ENCODE measurements at places on chromosomes 1 and 21. TPM values are rescaled to one million over a fixed set of nuclear protein-coding genes. Genes with fewer than 3 reads are reported as not detected.
A peak's percentile ranks its signal among the peaks of the same experiment; 100 is the strongest.

The ERO1B gene
- total RNA-seq, result 0.86 TPM

- H3K27ac ChIP-seq, result no peak overlapping the region
- no peaks in the 10 kb centered on the region for H3K36me3 ChIP-seq
- no peaks in the 10 kb centered on the region for H3K27me3 ChIP-seq
Measured at GRCh38 chr1:235745503-235746136, 96.0 kb upstream of the GNG4 start.

- DNase-seq, result peak; percentile 22
- no peak overlapping the region for H3K4me3 ChIP-seq
- H3K27me3 ChIP-seq, result no peaks in the 10 kb centered on the region
- H3K27ac ChIP-seq, result no peak overlapping the region
Measured at GRCh38 chr1:160834945-160835565, 27.6 kb downstream of the CD244 start.

The CD55 gene
- 2.7 TPM for total RNA-seq

The KRTCAP2 gene
- total RNA-seq, result 48.5 TPM

DNA sequence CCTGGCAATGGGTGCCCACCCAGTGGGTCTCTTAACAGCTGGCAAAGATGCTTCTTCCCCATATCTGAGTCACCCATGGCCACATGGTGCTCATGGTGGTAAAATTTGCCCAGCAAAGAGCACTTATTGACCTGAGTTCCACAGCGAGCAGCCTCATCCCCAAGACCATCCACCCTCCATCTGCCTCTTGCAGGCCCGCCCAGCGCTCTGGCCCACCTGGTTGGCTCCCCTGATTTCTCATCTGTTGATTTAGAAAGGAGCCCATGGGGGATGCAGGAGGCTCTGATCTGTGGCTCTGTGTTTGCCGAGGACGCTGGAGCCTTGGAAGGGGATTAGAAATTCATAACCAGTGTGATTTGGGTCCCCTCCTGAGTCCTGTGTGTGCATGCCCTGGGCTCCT lies 657.5 kb downstream of the PTPRU start:
- DNase-seq, result no peak
- no peaks in the 10 kb centered on the region for H3K36me3 ChIP-seq
- H3K4me3 ChIP-seq, result no peak overlapping the region

The OR6K3 gene
- not detected for total RNA-seq

- no peak overlapping the region for H3K4me3 ChIP-seq
- H3K27ac ChIP-seq, result no peak overlapping the region
- peaks cover 15% of the 10 kb centered on the region for H3K36me3 ChIP-seq
- H3K27me3 ChIP-seq, result no peaks in the 10 kb centered on the region
- DNase-seq, result no peak
Measured at GRCh38 chr1:6630027-6630426, 5.4 kb downstream of the THAP3 start.

DNA sequence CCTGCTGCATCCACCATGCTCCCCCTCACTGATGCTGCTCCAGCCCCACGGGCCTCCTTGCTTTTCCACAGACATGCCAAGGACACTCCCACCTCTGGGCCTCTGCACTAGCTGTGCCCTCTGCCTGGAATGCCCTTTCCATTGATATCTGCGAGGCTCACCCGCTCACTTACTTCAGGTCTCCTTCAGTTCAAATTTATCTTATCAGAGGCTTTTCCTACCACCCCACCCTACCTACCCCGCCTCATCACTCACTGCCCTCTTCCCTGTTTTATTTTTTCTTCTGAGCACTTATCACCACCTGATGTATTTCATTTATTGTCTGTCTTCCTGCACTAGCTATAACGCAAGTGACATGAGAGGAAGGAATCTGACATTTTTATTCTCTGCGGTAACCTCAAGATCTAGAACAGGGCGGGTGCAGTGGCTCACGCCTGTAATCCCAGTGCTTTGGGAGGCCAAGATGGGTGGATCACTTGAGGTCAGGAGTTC lies 7.0 kb downstream of the HSPG2 start:
- no peaks in the 10 kb centered on the region for H3K36me3 ChIP-seq
- no peak overlapping the region for H3K4me3 ChIP-seq
- no peaks in the 10 kb centered on the region for H3K27me3 ChIP-seq
- DNase-seq, result no peak
- H3K4me1 ChIP-seq, result peaks cover 89% of the 10 kb centered on the region

The FAM151A gene
- total RNA-seq, result 1.5 TPM

DNA sequence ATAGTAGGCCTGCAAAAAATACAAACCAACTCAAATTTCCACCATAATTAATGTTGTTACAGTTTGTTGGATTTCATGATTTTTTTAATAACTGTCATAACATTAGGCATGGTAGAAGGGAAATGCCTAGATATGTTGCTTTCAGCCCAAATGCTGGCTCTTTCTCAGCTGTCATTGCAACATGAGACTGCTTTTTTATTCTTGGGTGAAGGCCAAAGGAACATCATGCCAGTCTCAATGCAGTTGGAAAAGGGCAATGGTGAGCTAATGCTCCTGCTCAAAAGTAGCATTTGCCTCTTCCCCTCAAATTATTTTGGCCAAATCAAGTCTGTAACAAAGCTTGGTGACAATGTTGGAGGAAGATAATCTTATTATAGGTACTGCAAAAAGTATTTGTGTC lies 877.7 kb upstream of the PRMT6 start:
- H3K27me3 ChIP-seq, result no peaks in the 10 kb centered on the region
- DNase-seq, result no peak
- no peak overlapping the region for H3K27ac ChIP-seq

GRCh38 chr1:110062612-110063011 lies 7.9 kb downstream of the ALX3 start:
- peaks cover 9% of the 10 kb centered on the region for H3K4me1 ChIP-seq
- peaks cover 2% of the 10 kb centered on the region for H3K36me3 ChIP-seq
- no peak for DNase-seq
- H3K4me3 ChIP-seq, result no peak overlapping the region
- H3K27ac ChIP-seq, result no peak overlapping the region
- H3K27me3 ChIP-seq, result no peaks in the 10 kb centered on the region

DNA sequence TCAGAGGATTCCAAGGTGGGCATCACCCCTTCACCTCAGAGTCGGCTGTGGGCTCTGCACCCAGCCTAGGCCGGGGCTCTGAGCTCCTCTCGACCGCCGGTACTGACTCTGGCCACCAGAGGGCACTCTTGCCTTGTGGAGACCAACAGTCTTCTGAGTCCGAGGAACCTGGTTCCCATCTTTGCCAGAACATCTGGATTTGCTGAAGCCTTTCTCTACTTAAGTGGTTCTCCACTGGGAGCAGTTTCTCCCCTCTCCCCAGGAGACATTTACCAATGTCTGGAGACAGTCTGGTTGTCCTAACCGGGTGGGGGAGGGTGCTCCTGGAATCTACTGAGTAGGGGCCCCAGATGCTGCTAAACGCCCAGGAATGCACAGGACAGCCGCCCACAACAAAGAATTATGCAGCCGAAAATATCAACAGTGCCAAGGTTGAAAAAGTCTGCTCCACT lies 9.4 kb downstream of the ETV3L start:
- peaks cover 12% of the 10 kb centered on the region for H3K4me1 ChIP-seq
- no peak overlapping the region for H3K4me3 ChIP-seq
- no peak overlapping the region for H3K27ac ChIP-seq
- DNase-seq, result peak; percentile 64
- no peaks in the 10 kb centered on the region for H3K36me3 ChIP-seq
- no peaks in the 10 kb centered on the region for H3K27me3 ChIP-seq

The LRRC7 gene
- total RNA-seq, result not detected

DNA sequence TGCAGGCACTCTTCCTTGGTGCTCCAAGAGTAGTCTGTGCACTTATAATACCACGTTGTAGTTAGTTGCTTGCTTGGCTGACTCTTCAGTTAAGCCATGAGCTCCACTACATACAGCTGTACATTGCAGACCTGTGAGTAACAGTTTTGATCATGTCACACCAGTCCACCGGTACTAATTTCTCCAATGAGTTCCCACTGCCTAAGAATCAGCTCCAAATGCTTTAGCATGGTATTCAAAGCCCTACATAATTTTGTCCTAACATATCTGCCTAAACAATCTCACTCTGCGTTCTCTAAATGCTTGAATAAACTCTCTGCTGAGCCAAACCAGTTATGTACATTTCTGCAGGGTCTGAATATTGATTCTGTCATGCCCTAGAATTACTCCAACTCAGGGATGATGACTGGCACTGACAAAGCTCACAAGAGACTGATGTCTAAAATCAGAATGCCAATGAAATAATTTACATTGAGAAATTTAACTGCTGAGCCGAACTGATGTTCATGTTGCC lies 200.7 kb downstream of the LHX8 start:
- H3K27ac ChIP-seq, result no peak overlapping the region
- no peak for DNase-seq
- no peak overlapping the region for H3K4me3 ChIP-seq
- no peaks in the 10 kb centered on the region for H3K4me1 ChIP-seq
- H3K36me3 ChIP-seq, result 0 out of 3 replicates have a peak, but pooled peaks cover 8% of the 10 kb centered on the region

The HSD11B1 gene
- total RNA-seq, result not detected

DNA sequence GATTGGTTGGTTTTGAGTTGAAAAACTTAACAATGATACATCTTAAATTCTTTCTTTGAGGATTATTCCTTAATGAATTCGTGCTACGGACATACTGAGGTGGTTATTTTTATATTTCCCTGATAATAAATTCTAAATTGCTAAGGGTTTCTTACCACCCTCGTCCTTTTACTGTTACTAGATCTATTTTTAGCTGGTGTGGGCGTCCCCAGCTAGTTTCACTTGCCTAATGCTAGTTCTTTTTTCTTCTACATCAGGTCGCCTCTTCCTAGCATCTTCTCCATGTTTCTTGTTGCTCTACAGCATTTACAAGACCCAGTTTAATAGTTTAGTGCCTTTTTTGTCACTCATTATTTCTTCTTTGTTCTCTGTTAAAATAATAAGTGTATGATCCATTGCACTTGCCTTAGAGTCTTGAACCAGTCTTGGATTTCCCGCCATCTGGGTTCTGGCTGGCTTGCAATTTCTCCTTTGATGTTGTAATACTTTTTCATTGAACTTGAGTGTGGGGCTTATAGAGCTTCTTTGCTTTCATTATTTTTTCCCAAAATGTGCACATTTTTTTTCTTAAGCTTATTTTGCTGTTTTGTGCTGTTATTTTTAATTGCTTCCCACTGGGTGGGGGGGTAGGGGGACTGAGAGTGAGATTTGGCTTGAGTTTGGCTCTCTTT lies 677 bp upstream of the HSD11B1 start:
- H3K36me3 ChIP-seq, result no peaks in the 10 kb centered on the region
- no peak for DNase-seq
- no peaks in the 10 kb centered on the region for H3K4me1 ChIP-seq
- H3K27me3 ChIP-seq, result no peaks in the 10 kb centered on the region
- no peak overlapping the region for H3K4me3 ChIP-seq
- H3K27ac ChIP-seq, result no peak overlapping the region

The BARHL2 gene
- total RNA-seq, result not detected

DNA sequence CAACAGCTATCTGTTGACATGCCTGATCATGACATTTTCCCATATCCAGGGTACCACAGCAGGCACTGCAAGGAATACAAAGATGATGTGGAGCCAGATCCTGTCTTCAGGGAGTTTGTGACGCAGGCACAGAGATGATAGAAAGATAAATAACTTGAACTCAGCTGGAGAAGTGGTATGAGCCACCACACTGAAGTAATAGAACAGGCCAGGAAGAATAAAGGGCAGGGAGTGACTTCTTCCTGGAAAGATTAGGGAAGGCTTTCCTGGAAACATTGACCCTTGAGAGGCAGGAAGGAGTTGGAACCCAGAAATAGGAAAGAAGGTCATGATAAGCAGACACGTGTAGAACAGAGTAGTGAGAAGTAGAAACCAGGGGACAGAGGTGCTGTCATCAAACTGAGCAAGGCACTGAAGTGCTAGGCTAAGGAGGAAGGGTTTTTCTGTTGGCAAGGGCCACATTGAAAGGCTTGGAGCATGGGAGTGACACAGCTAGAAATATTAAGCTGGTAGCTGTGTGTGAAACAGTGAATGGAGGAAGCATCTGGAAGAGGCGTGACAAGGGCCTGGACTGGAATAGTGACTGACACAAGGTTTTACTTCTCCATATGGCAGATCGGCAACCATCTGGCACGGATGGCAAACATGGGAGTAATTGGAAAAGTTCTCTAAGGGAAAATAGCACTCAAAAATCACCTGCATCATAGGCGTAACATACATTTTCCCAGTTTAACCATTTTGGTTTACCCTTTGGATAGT lies 68.4 kb downstream of the AK5 start:
- no peak overlapping the region for H3K4me3 ChIP-seq
- H3K36me3 ChIP-seq, result no peaks in the 10 kb centered on the region
- no peaks in the 10 kb centered on the region for H3K4me1 ChIP-seq
- DNase-seq, result no peak
- no peaks in the 10 kb centered on the region for H3K27me3 ChIP-seq
- no peak overlapping the region for H3K27ac ChIP-seq

GRCh38 chr1:161019751-161020495 lies 1.0 kb downstream of the F11R start:
- H3K4me3 ChIP-seq, result peak overlapping the region; percentile 64
- peak overlapping the region; percentile 75 for H3K27ac ChIP-seq
- no peak for DNase-seq
- H3K27me3 ChIP-seq, result no peaks in the 10 kb centered on the region
- H3K36me3 ChIP-seq, result no peaks in the 10 kb centered on the region

DNA sequence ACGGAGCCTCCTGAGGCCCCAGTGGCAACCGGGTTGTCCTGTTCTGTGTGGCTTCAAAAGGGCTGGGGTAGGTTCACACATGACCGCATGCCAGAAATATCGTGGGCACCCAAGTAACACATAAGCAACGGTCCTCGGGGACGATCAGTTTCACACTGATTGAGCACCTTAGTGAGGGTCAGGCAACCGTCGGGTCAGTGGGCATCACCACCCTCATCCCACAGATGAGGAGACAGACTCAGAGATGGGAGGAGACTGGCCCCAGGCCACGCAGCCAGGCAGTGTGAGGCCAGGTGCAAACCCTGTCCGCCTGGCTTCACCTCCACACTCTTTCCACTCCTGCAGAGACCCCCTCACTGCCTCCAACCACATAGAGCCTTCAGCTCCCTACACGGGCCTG lies 309.8 kb downstream of the MATN1 start:
- no peaks in the 10 kb centered on the region for H3K4me1 ChIP-seq
- H3K27ac ChIP-seq, result no peak overlapping the region
- no peak overlapping the region for H3K4me3 ChIP-seq

GRCh38 chr1:18657506-18658201 lies 27.0 kb downstream of the PAX7 start:
- H3K27ac ChIP-seq, result no peak overlapping the region
- DNase-seq, result no peak
- no peaks in the 10 kb centered on the region for H3K36me3 ChIP-seq
- H3K4me3 ChIP-seq, result no peak overlapping the region
- H3K4me1 ChIP-seq, result no peaks in the 10 kb centered on the region

The PTPN14 gene
- 4.7 TPM for total RNA-seq

DNA sequence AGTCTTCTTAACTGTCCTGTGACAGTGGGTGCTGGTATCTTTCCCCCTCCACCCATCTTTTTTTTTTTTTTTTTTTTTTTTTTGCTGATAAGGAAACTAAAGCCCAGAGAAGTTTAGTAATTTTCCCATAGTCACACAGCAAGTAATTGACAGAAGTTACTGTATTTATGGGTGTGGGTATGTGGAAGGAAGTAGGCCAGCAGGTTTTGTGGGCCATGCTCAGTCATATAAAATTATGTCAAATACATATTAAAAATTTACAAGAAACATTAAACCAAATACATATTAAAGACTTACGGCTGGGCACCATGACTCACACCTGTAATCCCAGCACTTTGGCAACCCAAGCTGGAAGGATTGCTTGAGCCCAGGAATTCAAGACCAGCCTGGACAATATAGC lies 51.5 kb downstream of the KAZN start:
- DNase-seq, result no peak
- no peaks in the 10 kb centered on the region for H3K4me1 ChIP-seq
- H3K36me3 ChIP-seq, result no peaks in the 10 kb centered on the region
- no peak overlapping the region for H3K27ac ChIP-seq

Measured in HepG2 (cell line).